Articular chondrocyte of knee joint (primary cell): ENCODE measurements at places on chromosomes 2 and 18. TPM values are rescaled to one million over a fixed set of nuclear protein-coding genes. Genes with fewer than 3 reads are reported as not detected.

Gene AOX1
- 90.5 and 162 TPM in 2 replicates for total RNA-seq

Gene EFHD1
- 0.39 and 1.3 TPM in 2 replicates for total RNA-seq

Gene OTOS
- total RNA-seq = not detected in 2 replicates

Gene INPP5D
- 0.13 and 0.22 TPM in 2 replicates for total RNA-seq

Gene TXNDC2
- 0.13 TPM in 1 of 2 replicates, not detected in the other for total RNA-seq

Gene CPLX4
- total RNA-seq = not detected in 2 replicates

Gene MERTK
- total RNA-seq = 0.65 and 1.3 TPM in 2 replicates

Gene SOWAHC
- total RNA-seq = 27.0 and 29.5 TPM in 2 replicates

Gene FER1L5
- 0.54 and 0.91 TPM in 2 replicates for total RNA-seq

Gene KIF1A
- total RNA-seq = under 0.01 TPM in 1 of 2 replicates, not detected in the other

Gene HOXD12
- total RNA-seq = not detected in 2 replicates

Gene SPEG
- total RNA-seq = 18.6 and 28.7 TPM in 2 replicates

Gene SERPINB8
- 19.6 and 21.8 TPM in 2 replicates for total RNA-seq

Gene MFF
- total RNA-seq = 117 and 128 TPM in 2 replicates

Gene RESP18
- not detected in 2 replicates for total RNA-seq

Gene MAPK4
- not detected in 2 replicates for total RNA-seq

Gene RPRM
- not detected in 2 replicates for total RNA-seq

Gene MAPRE2
- total RNA-seq = 37.9 and 41.7 TPM in 2 replicates

Gene HMSD
- 0.11 TPM in 1 of 2 replicates, not detected in the other for total RNA-seq

Gene MYO7B
- 0.11 and 0.13 TPM in 2 replicates for total RNA-seq

Gene AGXT
- total RNA-seq = not detected in 2 replicates

Gene PIEZO2
- total RNA-seq = 268 and 271 TPM in 2 replicates

Gene FAM124B
- 0.13 and 0.22 TPM in 2 replicates for total RNA-seq

Gene SERPINB11
- not detected in 2 replicates for total RNA-seq

Gene IL1A
- total RNA-seq = not detected in 2 replicates

Gene TMEM131
- total RNA-seq = 39.5 and 40.4 TPM in 2 replicates

Gene HOXD1
- not detected in 2 replicates for total RNA-seq

Gene TMEM247
- not detected in 2 replicates for total RNA-seq

Gene ADAM23
- 0.13 and 0.76 TPM in 2 replicates for total RNA-seq

Gene TRIM43
- total RNA-seq = not detected in 2 replicates

Gene POTEI
- total RNA-seq = not detected in 2 replicates

Gene C2orf66
- total RNA-seq = 0.13 and 0.32 TPM in 2 replicates

Gene BOK
- total RNA-seq = 24.3 and 27.2 TPM in 2 replicates

Gene ITSN2
- 43.6 and 44.8 TPM in 2 replicates for total RNA-seq
